ENCODE measurements at places on chromosomes 6 and 20.

GRCh38 chr6:30889921-30890645, 5.8 kb downstream of the DDR1 start:
- DNase-seq, result no peak

- DNase-seq, result no peak
These were observed 22.9 kb downstream of the DEK start for GRCh38 chr6:18241208-18242038.

DNA sequence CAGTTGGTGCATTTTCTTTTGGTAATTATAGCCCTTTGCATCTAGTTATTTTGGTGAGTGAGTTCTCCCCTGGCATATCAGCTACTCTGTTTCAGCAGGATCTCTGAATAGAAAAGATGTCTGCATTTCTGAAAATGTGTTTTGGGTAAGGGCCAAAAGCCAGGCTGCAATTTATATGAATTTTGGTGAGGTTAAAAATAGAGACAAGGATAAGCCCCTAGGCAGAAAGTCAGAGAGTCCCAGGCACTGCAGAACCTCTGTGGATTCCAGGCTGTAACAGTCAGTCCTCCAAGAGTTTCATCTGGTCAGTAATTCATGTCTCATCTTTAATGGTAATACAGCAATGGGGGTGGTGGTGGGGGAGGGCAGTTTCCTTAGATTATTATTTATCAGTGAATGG, 53.0 kb downstream of the HDGFL1 start:
- DNase-seq, result no peak

GRCh38 chr6:81806793-81807565, 54.5 kb upstream of the TENT5A start:
- DNase-seq, result no peak

- no peak for DNase-seq
These were observed 5.0 kb downstream of the TCF21 start for GRCh38 chr6:133893946-133894345.

DNA sequence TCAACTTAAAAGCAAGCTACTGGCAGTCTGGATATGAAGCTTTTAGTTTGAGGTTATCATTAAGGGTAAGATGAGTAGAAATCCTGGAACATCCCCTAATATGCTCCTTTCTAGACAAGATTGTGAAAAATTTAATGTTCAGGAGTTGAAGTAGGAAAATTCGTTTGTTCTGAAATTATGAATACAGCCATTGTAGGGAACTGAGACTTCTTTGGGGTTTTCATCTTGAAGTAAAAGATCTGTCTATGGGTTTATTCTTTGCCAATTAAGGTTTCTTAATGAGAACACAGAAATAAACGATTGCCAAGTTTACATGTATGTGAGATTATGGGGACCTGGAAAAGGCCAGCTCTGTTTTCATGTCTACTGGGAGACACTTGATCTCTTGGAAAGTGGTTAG, 225.6 kb upstream of the MOCS1 start:
- DNase-seq, result no peak

- no peak for DNase-seq
These were observed 48.0 kb downstream of the MKKS start for GRCh38 chr20:10385850-10386544.

DNA sequence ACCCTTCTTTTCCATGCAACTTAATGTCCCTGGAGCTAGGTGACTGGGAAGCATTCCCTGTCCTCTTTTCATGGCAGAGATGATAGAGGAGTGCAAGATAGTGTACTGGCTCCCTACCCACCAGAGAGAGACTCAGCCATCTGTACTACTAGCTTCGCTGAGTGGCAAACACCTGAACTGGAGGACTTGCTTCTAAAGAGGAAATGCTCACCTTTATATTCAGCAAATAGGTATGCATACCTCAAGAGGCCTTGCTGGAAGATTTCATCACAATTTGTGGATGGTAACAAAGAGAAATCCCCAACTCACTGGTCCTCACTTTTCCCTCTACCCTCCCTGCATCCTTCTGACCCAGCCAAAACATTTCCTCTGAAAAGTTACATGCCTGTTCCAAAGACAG, 124.1 kb downstream of the FOXA2 start:
- no peak for DNase-seq

GRCh38 chr6:37495244-37495934, 4.3 kb downstream of the CCDC167 start:
- no peak for DNase-seq

GRCh38 chr20:63319164-63320040, 26.4 kb downstream of the COL20A1 start:
- DNase-seq, result no peak

- no peak for DNase-seq
These were observed 18.3 kb upstream of the GPRC6A start for GRCh38 chr6:116847227-116847626.

DNA sequence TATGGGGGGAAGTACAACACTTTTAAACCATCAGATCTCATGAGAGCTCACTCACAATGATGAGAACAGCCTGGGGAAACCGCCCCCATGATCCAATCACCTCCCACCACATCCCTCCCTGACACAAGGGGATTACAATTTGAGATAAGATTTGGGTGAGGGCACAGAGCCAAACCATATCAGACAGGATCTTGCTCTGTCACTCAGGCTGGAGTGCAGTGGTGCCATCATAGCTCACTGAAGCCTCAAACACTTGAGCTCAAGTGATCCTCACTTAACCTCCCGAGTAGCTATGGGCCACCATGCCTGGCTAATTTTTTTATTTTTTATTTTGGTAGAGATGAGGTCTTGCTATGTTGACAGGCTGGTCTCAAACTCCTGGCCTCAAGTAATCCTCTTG, 5.1 kb upstream of the IYD start:
- DNase-seq, result no peak

GRCh38 chr20:51126337-51126736, 103.4 kb upstream of the KCNG1 start:
- DNase-seq, result no peak

DNA sequence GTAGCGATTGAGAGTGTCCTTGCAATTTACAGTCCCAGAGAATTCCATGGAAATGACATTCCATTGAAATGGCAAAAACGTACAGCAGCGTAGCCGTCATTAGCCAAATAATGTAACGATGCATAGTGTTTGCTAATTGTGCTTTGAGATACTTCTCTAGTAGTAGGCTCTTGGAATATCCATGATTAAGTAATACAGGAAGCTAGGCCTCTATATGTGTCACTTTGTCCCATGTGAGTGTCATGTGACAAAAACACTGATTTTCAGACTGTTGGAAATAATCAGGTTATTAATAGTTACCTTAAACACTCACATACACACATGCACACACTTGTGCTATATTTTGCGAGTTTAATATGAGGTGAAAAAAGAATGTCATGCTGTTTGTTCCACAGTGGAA, 35.2 kb downstream of the SLX4IP start:
- no peak for DNase-seq

- no peak for DNase-seq
These were observed 47.4 kb downstream of the MOCS1 start for GRCh38 chr6:39886871-39887270.

GRCh38 chr6:16124198-16125180, 4.4 kb upstream of the MYLIP start:
- no peak for DNase-seq

- DNase-seq, result no peak
These were observed 152.6 kb downstream of the DNAH8 start for GRCh38 chr6:38867726-38868125.

- DNase-seq, result peak; percentile 14
These were observed 938 bp downstream of the WRNIP1 start for GRCh38 chr6:2765896-2766766.

DNA sequence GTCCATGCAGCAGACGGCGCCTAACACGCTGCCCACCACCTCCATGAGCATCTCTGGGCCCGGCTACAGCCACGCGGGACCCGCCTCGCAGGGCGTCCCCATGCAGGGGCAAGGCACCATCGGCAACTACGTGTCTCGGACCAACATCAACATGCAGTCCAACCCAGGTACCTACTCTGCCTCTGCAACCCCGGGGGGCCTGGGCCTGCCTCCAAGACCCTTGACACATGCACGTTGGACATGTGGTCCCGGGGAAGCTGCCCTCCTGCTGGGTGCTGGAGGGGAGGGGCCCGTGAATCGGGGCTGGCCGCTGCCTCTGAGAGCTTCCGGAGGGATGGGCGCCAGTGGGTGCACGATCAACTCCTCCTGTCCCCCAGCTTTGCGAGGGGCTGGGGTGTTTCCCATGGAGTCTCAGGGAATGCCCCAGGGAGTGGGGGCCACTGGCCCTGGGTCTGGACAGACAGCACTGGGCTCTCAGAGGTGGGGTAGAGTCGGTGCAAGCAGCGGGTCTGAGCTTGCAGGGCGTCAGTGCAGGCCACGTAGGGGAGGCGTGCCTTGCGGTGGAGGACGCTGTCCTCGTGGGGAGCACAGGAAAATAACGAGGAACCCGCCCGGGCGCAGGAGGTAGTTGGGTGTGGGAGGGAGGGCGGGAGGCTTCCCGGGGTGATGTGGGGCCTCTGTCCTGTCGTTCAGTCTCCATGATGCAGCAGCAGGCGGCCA, 19.4 kb downstream of the SS18L1 start:
- no peak for DNase-seq

DNA sequence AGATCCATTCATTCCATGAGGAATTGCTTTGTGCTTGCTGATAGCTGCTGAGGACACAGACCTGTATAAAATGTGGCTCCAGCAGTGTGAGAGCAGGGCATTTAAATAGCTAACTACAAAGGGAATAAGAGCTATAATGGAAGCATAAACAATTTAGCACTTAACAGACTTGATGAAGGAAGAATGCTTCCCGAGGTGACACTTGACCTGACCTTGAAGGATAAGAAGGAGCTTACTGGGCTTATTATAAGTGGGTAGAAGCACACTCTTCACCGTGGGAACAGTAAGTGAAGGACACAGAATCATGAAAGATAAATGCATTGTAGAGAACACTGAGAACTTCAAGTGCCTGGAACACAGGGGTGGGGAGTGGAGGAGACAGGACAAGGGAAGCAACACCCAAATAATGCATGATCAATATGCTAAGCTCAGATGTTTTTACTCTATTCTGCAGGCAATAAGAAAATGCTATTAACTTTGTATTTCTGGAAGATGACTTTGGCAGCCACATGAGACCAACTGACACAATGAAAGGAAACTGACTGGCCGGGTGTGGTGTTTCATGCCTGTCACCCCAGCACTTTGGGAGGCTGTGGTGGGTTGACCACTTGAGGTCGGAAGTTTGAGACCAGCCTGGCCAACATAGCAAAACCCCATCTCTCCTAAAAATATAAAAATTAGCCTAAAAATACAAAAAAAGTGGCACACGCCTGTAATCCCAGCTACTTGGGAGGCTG, 84.2 kb downstream of the EPB41L2 start:
- DNase-seq, result no peak

DNA sequence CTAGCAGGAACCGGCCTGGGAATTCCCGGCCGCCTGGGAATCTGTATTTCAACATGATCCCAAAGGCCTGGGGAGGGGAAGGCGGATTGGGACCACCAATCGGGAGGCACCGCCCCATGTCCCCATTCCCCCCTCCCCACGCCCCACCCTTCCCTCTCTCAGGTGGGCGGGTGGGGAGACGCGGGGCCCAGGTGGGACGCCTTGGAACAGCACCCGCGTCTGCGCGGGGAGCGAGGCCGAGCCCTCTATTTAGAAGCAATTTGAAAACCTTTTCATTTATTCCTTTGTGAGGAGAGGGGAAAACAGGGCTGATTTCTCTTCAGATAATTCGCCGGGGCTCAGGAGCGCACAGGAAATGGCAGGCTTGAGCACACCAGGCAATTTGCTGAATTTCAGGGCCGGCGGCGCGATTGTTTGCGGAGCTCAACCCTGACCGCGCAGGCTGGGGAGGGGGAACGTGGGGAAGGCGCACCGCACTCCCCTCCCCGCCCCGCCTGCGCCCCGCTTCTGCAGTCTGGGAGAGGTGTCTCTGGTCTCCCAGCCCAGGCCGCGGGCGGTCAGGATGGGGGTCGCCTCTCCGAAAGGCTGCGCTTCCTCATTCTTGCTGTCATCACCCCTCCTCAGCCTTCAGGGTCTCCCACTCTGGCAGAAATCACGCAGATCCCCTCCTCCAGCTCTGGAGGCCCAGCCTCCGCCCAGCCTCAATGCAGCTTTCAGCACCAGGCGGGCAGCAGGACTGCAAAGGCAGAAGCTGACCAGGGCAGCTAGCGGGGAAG, 170.0 kb downstream of the GRM4 start:
- DNase-seq, result no peak

- DNase-seq, result no peak
These were observed 259.2 kb downstream of the UTRN start for GRCh38 chr6:144544266-144544830.

DNA sequence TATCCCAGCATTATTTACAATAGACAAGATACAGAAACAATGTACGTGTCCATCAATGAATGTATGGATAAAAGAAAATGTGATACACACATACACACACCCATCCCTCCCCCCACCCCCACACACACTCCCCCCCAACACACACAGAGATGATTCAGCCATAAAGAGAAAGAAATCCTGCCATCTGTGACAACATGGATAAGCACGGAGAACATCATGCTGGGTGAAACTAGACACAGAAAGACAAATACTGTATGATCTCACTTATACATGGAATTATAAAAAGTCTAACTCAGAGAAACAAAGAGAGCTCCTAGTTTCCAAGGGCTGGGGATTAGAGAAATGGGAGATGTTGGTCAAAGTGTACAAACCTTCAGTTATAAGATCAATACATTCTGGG, 104.8 kb upstream of the LY86 start:
- no peak for DNase-seq

DNA sequence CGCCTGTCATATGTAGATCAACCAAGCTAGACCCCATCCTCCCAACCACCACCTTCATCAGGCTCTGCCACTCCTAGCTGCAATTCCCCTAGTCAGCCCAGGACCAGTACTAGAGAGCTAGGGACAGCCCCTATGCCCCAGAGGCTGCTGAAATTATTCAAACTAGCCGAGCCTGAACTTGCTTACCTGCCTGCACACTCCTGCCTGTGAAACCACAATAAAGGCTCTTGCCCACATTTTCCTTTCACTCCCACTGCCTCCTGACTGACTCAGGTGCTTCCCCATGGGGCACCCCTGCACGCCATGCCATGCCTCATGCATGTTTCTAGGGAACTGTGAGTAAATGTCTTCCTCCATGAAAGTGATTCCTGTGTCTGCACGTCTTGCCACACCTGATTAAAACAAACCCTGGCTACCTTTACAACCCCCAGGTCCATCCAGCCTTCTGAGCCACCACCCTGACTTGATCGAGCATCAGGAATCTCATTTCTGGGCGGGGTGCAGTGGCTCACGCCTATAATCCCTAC, 66.5 kb upstream of the IER3 start:
- DNase-seq, result no peak

- no peak for DNase-seq
These were observed 59.8 kb downstream of the IRF4 start for GRCh38 chr6:451336-451735.

All from effector CD4-positive, alpha-beta T cell (primary cell).